ENCODE measurements at places on chromosomes 6 and 20.

- no peak for DNase-seq
Observed at GRCh38 chr20:2995796-2996195, 47.6 kb upstream of the GNRH2 start.

DNA sequence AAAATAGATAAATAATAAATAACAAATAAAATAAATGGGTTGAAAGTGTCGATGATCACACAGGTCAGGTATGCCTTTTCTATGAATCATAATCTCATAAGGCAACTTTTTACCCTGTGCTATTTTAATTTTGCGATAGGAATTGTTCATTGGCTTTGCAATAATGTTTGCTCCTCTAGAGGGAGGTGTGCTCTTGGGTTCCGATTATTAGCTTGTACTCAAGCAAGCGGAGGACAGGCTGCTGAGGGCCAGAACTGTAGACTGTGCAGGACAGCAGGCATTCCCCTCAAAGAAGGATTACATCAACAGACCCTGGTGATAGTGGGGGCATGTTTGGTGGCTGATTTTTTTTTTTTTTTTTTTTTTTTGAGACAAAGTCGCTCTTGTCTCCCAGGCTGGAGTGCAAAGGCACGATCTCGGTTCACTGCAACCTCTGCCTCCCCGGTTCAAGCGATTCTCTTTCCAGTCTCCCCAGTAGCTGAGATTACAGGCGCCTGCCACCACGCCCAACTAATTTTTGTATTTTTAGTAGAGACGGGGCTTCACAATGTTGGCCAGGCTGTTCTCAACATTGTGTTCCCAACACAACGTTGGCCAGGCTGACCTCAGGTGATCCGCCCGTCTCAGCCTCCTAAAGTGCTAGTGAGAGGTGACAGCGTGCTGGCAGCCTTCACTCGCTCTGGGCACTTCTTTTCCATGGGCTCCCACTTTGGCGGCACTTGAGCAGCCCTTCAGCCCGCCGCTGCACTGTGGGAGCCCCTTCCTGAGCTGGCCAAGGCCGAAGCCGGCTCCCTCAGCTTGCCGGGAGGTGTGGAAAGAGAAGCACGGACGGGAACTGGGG, 35.6 kb downstream of the RIOK1 start:
- no peak for DNase-seq

GRCh38 chr6:73727114-73727513, 31.1 kb downstream of the CD109 start:
- no peak for DNase-seq

DNA sequence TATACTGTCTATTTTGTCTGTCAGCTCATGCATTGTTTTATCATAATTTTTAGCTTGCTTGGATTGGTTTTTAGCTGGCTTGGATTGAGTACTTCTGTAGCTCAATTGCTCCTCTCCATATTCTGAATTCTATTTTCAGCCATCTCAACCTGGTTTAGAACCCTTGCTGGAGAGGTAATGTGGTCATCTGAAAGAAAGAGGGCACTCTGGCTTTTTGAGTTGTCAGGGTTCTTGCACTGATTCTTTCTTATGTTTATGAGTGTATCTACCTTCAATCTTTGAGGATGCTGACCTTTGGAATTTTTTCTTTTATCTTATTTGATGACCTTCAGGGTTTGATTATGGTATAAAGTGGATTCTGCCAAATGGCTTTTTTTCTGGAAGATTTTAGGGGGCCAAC, 632.7 kb upstream of the ID4 start:
- no peak for DNase-seq

GRCh38 chr6:35051396-35051795, 89.7 kb downstream of the TCP11 start:
- no peak for DNase-seq

- DNase-seq: no peak
Observed at GRCh38 chr20:57051096-57051495, 215.3 kb downstream of the BMP7 start.

DNA sequence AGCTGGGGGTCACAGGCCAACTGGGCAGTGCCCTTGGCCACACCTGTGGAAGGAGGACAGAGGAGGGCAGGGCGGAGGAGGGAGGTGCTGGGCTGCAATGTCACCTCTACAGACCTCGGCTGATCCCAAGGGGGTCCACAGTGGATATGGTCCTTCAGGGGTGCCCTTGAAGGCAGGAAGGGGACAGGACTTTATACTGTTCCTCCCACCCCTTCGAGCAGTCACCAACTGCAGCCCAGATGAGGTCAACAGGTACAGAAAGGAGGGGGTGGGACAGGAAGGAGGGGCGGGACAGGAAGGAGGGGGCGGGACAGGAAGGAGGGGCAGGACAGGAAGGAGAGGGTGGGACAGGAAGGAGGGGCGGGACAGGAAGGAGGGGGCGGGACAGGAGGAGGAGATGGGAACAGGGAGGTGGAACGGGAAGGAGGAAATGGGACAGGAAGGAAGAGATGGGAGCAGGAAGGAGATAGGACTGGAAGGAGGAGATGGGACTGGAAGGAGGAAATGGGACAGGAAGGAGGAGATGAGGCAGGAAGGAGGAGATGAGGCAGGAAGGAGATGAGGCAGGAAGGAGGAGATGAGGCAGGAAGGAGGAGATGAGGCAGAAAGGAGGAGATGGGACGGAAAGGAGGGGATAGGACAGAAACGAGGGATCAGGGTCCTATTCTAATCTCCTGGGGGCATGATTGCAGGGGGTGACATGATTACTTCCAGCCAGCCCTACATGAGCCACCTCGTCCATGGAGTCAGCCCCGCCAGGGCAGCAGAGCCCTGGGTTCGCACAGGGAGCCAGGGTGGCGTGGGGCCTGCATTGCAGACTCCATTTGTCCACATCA, 19.4 kb upstream of the MRGBP start:
- DNase-seq: no peak

DNA sequence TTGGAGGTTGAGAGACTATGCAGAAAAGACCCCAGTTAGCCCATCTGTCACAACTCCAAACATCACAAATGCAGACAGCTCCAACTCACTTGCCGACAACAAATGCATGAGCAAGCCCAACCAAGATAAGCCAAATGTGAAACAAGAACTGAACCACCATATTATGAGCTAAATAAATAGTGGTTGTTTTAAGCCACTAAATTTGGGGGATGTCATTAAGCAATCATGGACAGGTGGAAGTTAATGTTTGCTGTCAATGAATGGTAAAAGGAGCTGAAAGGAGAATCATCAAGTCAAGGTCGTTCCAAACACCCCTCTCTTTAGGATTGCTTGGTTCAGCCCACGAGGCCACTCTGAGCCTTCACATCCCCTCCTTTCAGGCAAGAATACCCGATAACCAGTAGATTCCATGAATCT, 71.2 kb upstream of the PLCB4 start:
- DNase-seq: no peak

DNA sequence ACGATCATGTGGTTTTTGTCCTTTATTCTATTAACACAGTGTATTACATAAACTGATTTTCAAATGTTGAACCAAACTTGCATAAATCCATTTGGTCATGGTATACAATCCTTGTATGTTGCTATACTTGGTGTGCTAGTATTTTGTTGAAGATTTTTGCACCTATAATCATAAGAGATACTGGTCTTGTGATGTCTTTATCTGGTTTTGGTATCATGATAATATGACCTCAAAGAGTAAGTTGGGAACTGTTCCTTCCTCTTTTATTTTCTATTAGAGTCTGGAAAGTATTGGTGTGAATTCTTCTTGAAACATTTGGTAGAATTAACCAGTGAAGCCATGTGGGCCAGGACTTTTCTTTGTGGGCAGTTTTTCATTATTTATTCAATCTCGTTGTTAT, 65.3 kb downstream of the TRPC4AP start:
- DNase-seq: no peak

- no peak for DNase-seq
Observed at GRCh38 chr20:50415516-50416268, 94.5 kb upstream of the PTPN1 start.

- DNase-seq: no peak
Observed at GRCh38 chr20:7806831-7807230, 133.4 kb downstream of the HAO1 start.

GRCh38 chr6:6716998-6717763, 128.7 kb downstream of the LY86 start:
- no peak for DNase-seq

DNA sequence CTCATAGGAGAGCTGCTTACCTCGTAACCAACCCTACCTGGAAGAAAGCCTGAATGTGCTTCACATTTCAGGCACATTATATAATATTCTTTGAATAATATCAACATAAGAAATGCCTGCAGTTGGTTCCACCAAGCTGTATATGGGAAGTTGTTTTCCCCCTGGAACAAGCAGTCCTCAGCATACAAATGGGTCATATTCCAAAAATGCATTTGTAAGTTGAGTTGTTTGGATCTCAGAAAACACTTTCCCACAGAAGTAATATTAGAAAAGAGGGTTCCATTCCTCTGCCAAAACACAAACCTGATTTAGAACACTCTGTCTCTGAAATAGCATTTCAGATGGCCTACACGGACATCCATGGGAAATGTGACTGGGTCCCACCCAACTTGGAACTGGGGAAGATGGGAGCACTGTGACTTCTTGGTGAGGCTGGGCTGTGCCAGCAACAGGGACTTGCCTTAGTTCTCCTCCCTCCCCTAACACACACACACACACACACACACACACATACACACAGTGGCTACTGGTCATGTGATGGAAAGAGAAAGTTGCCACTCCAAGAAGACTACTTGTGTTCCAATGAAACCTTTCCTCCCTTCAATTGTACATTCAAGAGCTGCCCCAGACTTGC, 11.4 kb upstream of the RCAN2 start:
- DNase-seq: no peak

DNA sequence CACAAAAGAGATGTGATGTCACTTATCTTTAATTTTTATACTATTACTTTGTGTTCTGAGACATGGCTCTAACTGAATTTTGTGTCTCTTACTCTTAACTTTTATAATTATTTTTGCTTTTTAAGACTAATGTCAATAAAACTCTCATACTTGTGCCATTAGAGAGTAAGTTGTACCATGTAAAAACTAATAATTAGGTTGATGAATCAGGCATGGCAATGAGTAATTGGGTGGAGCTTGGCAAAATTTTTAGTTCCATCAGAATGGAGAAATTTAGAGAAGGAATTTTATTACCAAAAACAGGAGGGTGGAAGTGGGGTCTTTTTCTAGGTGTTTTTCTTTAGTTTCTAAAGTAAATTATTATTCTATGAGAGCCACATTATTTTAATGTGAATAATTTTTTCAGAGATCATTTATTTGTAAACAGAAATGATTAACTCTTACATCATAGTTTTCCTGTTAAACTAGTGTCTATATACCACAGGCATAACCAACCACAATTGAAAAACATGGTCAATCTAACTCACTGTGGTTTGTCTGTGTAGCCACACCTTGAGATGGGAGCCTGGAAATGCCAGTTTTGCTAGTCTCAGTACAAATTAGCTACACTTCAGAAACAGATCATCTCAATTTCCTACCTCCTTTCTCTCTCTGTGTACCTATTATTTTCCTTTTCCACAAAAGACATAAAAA, 51.8 kb downstream of the ELOVL4 start:
- DNase-seq: no peak

DNA sequence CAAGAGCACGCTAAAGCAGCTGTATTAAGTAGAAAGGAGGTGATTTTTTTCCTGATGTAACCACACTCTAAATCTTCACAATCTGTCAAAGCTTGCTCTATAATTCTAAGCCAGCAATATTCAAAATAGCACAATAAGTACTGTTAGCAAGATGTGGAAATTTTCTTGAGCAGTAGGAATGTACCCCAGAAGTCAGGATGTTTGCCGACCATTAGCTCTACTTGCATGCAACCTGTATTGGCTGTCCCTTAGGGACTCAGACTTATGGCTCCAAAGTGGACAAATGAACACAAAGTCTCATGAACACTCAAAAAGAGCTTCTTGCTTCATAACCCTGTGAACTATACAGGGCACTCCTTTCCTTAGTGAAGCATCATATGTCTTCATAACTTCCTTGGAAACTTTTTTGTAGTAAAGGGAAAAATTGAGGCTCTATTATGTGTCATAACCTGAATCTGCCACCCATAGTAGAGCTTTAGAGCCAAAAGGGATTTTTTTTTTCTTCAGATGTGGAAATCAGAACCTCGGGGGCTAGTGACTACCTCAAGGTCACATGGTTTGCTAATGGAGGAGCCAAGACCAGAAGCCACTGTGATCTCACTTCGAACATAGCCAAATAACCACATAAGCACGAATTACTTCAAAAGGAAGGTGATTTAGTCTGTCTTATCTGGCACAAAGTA, 54.5 kb downstream of the ADGRG6 start:
- DNase-seq: no peak

GRCh38 chr20:60101891-60102281, 143.7 kb downstream of the CDH26 start:
- no peak for DNase-seq

- DNase-seq: no peak
Observed at GRCh38 chr6:116445102-116445501, 16.1 kb upstream of the CALHM6 start.

DNA sequence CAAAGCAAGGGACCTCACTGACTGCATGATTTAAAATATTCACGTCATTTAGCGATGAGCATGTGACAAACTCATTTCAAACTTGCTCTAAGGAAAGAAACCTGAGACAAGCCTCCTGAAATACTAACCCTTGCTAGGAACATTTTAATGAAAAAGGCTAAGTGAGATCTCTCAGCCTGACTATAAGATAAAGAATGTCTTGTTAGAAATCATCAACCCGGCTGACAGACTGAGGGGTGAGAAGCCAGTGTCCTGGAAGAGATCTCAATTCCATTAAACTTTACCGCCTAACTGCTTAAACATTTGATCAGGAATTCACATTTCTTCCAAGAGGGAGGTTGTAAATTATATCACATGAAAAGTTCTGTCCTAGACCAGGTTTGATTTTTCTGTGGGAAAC, 274.8 kb upstream of the EXOC2 start:
- DNase-seq: no peak

- no peak for DNase-seq
Observed at GRCh38 chr6:163671355-163671754, 256.8 kb downstream of the QKI start.

DNA sequence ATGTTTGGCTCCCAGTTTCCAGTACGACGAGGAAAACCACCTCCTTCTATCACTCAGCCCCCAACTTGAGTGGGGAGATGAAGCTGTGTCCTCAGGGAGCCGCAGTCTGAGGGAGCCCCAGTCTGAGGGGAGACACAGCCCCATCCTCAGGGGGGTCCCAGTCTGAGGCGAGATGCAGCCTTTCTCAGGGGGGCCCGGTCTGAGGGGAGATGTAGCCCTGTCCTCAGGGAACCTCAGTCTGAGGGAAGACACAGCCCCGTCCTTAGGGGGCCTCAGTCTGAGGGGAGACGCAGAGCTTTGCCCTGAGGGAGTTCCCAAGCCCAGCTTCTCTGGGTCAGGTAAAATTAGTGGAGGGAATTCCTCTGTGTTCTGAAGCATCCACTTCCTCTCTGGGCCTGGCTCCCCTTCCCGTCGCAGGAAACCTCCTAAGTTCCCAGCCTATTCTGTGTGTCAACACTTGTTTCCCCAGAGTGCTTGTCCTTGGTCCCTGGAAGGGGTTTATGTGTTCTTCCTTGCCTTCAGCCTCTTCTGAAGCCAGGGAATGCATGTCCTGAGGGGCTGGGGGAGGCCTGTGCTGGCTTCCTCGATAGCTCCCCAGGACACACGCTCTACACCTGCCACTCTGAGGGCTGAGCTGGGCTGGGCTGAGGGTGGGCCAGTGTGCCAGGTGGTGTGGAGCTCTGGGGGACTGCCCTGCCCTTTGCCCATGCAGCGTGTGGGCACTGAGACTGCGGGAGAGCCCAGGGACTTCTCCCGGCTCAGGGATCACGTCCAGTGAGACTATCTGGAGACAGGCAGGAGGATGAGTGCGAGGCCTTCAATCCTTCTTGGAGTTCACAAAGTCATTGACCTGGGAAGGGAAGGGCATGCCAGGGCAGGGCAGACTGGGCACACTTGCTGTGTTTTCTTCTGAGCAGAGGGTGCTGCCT, 55.4 kb downstream of the VEGFA start:
- no peak for DNase-seq

GRCh38 chr6:22399693-22400092, 102.9 kb upstream of the PRL start:
- no peak for DNase-seq
